Forelimb muscle (tissue), 1 donor: ENCODE measurements at places on chromosomes 1 and 21. TPM values are rescaled to one million over a fixed set of nuclear protein-coding genes. Genes with fewer than 3 reads are reported as not detected.

DNA sequence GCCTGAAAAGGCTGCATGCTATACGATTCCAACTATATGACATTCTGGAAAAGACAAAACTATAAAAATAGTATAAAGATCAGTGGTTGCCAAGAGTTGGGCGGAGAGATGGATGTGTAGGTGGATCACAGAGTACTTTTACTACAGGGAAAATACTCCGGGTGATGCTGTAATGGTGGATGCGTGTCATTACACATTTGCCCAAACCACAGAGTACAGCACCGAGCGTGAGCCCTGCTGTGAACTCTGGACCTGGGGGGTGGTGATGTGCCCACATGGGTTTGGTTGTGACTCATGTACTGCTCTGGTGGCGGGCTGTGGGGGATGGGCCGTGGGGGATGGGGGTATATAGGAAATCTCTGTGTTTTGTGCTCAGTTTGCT lies 162.7 kb upstream of the COL6A1 start:
- no peak for DNase-seq

GRCh38 chr1:226638608-226639007 lies 90.0 kb downstream of the STUM start:
- DNase-seq = no peak

GRCh38 chr1:27568300-27569087 lies 35.5 kb downstream of the AHDC1 start:
- DNase-seq = no peak

DNA sequence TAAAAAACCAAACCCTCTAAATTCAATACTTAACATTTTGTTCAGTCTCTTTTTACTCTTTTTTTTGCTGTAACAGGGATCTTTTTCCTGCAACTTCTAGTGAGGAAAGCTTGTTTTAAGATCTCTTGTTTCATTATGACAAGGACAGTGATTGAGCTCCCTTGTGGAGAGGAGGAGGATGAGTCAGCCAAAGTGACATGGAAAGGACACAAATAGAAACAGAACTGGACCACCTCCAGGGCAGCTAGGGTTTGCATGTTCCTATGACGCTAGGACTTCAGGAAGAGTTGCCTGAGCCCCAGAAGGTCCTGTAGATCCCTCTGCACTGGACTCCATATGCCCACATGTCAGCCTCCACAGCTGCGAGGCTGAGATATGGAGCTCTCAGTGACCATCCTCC lies 212.6 kb upstream of the FAM78B start:
- DNase-seq = no peak

GRCh38 chr1:226406401-226406881 lies 1.5 kb downstream of the PARP1 start:
- DNase-seq = no peak

- no peak for DNase-seq
Observed at GRCh38 chr1:16156848-16157495, 1.1 kb upstream of the EPHA2 start.

GRCh38 chr1:236888903-236889302 lies 93.8 kb downstream of the MTR start:
- no peak for DNase-seq

DNA sequence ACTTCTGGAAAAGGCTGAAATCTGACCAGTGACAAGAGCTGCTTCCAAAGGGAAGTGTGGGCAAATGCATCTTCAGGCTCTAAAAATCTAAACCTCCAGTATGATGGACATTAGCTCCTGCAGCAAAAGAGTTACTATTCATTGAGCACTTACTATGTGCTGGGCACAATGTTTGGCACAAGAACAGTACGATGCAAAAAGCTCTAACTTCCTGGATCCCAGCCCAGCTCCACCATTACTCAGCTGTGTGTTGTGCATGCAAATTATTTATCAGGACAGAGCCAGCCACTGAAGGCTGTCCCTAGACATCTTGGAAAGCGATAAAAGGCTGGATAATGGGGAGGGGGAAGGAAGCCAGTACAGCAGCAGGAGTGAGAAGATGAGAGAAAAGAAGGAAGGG lies 143.5 kb downstream of the ELAVL4 start:
- DNase-seq = no peak

GRCh38 chr1:44557778-44558177 lies 116.5 kb downstream of the TMEM53 start:
- DNase-seq = no peak

DNA sequence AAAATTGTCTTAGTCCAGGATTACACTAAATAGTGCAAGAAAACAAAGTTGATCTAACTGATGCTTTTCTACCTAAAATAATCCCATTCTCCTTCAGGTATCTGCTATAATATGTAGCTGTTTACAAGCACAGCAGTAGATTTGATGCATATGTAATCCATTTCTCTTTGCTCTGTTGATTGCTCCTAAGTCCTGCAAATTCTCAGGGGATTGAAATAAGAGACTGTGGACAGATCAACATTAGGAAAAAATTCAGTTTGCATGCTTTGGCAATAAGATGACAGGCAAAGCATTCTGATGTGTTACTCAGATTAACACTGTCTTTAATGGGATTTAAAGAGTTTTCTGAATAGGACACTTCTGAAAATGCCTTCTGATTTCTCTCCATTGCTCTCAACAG lies 34.7 kb downstream of the RNF11 start:
- no peak for DNase-seq

DNA sequence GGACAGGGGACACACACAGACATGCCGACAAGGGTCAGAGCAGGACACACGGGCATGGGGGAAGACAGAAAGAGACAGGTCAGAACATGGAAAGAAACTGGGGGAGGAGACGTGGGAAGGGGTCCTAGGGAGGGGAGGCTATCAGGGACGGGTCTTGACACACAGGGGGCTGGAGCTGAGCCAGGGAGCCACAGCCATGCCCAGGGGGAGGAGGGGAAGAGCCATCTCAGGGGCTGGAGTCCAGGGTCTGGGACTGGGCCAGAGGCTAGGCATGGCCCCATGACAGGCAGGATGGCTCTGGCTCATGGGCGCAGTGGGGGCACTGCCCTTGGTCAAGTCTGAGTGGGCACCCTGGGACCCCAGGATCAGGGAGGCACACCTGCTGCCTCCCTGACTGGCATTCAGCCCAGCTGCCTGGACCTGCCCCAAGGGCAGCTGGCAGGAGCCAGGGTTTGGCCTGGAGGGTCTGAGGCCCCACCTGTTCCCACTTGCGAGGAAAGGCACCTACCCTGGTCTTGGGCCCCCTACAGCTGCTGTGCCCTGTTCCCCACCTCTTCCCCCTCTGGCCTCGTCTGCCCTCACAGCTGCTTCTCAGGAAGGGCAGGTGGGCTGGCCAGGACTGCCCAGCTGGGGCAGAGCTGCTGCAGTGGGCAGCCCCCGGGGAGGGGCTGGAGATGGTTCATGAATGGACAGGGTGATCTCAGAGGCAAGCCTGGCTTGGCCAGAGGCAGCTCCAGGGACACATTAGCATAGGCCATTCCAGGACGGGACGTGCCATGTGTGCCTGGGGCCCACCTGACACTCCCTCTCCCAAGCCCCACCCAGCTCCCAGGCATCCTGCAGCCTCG lies 42.9 kb downstream of the HSPG2 start:
- no peak for DNase-seq

- no peak for DNase-seq
Observed at GRCh38 chr1:106254748-106255147, 801.7 kb upstream of the PRMT6 start.

DNA sequence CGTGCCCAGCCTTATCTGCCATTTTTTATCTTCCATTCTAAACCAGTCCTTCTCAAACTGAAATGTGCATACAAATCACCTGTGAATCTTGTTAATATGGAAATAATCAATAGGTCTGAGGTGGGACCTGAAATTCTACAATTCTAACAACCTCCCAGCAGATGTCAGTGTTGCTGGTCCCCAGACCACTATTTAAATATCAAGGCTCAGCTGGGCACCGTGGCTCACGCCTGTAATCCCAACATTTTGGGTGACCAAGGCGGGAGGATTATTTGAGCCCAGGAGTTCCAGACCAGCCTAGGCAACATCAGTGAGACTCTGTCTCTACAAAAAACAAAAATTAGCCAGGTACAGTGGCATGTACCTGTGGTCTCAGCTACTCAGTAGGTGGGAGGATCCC lies 4.1 kb downstream of the UQCRHL start:
- no peak for DNase-seq

The LORICRIN gene
- not detected for polyA plus RNA-seq

The CREG1 gene
- 19.7 TPM for polyA plus RNA-seq

The CHI3L2 gene
- 0.30 TPM for polyA plus RNA-seq

The PCSK9 gene
- 3.9 TPM for polyA plus RNA-seq

The PPOX gene
- 18.2 TPM for polyA plus RNA-seq
